ENCODE measurements at places on chromosomes 12 and 14. TPM values are rescaled to one million over a fixed set of nuclear protein-coding genes. Genes with fewer than 3 reads are reported as not detected.

DNA sequence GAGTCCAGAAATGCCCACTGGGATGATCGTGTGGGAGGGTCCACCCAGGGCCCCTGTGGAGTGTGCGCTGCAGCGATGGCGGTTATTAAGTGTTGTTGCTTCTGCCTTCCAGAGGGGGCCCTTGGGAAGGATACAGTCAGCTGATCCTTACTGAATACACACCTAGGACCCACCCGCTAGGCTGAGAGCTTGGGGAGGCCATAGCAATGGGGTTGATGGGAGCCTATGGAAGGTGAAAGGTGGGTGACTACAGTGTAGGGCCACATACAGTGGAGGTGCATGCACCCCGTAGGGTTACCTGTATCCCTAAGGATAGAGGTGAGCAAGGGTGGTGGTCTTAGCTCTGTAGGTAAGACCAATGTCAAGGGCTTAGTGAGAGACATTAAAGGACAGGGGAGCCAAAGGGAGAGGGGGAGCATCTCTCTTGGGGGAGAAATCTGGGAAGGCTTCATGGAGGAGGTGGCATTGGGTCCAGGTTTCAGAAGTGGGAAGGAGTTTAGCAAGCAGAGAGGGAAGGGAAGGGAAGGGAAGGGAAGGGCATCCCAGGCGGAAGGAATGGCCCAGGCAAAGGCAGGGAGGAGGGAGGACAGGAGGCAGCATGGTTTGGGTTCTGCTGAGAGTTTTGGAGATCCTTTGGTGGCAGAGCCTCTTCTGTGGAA lies 73.1 kb upstream of the RIN3 start:
- no peak for DNase-seq

GRCh38 chr14:100626614-100627013 lies 39.4 kb upstream of the BEGAIN start:
- no peak for DNase-seq

DNA sequence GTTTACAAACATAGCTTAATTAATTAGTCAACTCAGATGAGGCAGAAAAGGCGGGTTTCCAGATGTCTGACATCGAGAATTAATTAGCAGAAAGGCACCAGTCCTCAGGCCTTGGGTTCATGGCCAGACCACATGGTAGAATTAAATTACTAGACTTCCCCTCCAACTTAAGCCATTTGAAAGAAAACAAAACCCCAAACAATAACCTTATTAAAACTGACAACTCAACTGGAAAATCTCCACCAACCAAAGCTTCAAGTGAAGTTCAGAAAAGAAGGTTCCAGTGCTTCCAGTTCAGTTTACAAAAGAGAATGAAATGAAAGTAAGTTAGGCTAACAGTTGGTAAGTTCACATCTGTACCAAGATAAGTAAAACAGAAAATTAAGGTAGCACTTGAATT lies 349.5 kb downstream of the GRIN2B start:
- no peak for DNase-seq

DNA sequence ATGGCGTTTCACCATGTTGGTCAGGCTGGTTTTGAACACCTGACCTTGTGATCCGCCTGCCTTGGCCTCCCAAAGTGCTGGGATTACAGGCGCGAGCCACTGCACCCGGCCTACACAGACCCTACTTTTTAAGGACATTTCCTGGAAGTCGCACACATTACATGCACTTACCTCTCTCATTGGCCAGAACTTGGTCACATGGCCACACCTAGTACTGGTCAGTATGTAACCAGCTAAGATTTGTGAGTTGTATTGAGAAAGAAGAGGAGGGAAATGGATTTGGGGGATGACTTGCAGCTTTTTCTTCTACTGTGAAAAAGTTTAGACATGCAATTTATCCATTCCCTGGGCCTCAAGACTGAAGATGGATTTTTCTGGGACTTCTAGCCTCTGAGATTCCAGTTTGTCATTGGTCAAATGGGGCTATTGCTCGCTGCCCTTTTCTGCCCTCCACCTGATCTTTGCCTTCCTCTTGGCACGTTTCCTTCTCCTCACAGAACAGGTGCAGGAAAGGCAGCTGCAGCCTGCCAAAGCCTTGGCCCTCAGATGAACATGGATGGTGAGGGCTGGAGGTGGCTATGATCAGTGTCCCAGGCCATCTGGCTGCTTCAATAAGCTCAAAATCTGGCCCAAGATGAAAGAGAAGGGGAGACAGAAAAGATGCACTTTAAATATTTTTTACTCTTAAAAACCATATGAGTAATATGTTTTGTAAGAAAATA lies 7.1 kb upstream of the ZDHHC22 start:
- DNase-seq: no peak

- no peak for DNase-seq
Measured at GRCh38 chr14:61253064-61253738, 27.9 kb downstream of the TMEM30B start.

GRCh38 chr14:72790887-72791566 lies 102.9 kb downstream of the DPF3 start:
- no peak for DNase-seq

DNA sequence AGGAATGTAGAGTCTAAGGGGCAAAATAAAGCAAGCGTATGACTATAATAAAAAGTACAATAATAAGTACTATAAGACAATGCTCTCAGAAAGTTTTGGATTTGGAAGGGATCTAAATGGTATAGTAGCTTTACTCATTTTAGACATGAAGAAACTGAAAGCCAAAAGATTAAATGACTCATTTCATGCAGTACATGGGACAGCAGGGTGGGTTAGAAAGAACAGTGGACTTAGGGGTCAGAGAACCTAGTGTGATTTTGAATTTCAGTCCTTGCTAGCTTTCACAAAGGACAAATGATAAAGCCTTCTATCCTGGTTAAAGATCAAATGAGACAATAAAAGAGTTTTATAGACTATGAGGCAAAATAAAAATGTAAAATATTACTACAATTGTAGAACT lies 6.8 kb upstream of the LEMD3 start:
- DNase-seq: no peak

DNA sequence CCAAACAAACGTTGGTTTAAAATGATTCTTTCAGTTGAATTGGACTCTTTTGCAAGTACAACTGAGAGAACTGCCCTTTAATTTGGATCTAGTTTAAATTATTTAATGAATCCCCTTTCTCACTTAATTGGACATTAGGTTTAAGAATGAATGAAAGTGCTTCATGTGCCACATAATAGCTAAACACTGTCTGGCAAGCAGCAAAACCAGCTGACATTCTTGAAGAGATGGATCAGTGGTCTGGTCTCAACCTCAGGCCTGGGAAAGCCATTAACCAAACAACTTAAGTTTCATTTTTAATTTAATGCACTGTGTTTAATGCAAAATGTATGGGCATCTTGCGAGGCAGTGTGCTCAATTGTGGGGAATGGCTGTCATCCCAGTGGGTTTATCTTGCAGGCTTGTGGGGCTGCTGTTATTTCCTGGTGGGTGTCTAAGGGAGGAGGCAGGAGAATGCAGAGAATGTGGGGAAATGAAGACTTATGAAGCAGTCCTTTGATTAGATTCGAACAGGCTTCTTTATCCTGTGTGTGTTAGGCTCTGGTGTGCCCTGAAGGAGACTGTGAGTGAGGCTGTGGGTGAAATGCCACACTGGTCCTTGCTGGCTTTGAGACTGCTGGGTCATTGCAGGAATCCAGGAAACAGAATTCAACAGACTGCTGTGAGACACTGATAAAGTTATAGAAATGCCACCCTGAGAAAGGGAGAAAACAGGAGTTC lies 144.1 kb upstream of the PELI2 start:
- no peak for DNase-seq

GRCh38 chr12:100427078-100427477 lies 46.6 kb upstream of the NR1H4 start:
- no peak for DNase-seq

DNA sequence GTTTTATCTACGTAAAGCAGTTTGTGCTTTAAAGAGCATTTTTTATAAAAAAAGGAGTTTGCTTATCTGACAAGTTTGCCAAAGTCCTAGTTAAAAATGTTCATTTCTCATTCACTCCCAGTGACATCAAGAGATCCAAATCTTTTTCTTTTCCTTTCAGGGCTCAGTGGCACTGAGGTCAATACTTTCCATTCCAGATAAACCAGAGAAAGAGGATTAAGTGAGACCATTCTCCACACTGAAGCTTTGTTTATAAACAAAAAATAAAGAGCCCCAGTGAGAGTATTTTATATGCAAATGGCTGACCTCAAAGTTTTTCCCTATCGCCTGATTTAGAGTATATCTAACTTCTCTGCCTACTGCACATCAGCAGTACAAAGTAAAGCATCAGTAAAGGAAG lies 199.8 kb downstream of the ALG10B start:
- DNase-seq: no peak

DNA sequence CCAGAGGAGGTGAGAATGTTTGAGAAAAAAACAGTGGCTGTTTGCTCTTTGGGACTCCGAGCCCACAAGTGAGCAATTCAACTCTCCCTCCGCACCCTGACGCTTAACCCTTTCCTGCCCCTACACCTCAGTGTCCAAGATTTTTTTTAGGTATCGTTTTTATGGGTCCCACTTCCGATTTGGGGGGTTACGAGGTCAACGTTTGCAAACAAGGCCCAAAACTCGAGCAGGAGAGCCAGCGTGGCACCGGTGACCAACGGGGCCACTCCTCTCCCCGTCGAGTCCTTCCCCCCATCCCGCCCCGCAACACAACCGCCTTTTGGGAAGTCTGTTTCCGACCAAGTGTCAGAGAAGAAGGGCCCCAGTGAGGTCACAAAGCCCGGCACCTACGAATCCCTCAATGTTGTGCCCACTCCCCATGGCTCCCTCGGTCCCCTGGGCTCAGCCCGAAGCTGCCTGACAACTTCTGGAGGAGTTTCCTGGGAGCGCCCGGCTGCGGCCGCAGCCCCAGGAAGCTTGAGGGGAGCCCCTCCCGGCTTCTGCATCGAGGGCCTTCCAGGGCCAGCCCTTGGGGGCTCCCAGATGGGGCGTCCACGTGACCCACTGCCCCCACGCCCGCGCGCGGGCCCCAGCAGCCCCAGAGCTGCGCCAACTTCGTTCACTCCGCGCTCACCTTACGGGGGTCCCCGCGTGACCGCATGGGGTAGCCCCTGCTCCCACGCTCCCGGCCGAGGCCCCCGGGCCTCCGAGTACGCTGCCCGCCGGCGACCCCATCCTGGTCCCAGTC lies 1.2 kb downstream of the CDK2AP1 start:
- DNase-seq: peak; percentile 5

DNA sequence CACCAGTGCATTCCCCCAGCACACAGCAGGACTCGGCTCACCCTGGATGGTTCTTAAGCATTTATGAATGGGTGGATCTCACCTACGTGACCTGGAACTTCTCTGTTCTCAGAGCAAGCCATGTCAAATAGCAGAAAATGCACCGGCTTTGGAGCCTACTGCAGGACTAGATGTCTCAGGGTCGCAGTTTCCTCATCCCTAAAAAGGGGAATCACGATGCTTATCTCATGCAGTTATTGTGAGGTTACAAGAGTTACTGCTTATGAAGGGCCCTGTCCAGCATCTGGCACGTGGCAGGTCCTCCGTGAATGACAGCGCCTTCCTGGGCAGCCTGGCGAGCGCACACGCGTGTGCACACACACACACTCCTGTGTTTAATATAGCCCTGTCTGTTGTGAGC lies 128.5 kb downstream of the ETV6 start:
- no peak for DNase-seq

- DNase-seq: no peak
Measured at GRCh38 chr14:68796418-68797101, 3.7 kb upstream of the ZFP36L1 start.

TSPAN9 gene
- 0.82 TPM for total RNA-seq

NRIP2 gene
- total RNA-seq: not detected

FOXG1 gene
- not detected for total RNA-seq

OTUB2 gene
- not detected for total RNA-seq

RPS6KL1 gene
- total RNA-seq: 12.7 TPM

NTF3 gene
- not detected for total RNA-seq

BCL2L2 gene
- total RNA-seq: 2.3 TPM

KRT73 gene
- 69.7 TPM for total RNA-seq

PPP4R4 gene
- 4.3 TPM for total RNA-seq

WDR20 gene
- 41.2 TPM for total RNA-seq

C12orf50 gene
- 0.17 TPM for total RNA-seq

DBX2 gene
- not detected for total RNA-seq

KRT71 gene
- not detected for total RNA-seq

All from CD4-positive, alpha-beta T cell (primary cell).